ENCODE measurements at places on chromosomes 7 and 10. TPM values are rescaled to one million over a fixed set of nuclear protein-coding genes. Genes with fewer than 3 reads are reported as not detected.

GRCh38 chr7:142581341-142581740 lies 167.9 kb upstream of the PRSS1 start:
- peak; percentile 41 for DNase-seq

GRCh38 chr10:13997650-13998049 lies 333.1 kb downstream of the FRMD4A start:
- DNase-seq: no peak

DNA sequence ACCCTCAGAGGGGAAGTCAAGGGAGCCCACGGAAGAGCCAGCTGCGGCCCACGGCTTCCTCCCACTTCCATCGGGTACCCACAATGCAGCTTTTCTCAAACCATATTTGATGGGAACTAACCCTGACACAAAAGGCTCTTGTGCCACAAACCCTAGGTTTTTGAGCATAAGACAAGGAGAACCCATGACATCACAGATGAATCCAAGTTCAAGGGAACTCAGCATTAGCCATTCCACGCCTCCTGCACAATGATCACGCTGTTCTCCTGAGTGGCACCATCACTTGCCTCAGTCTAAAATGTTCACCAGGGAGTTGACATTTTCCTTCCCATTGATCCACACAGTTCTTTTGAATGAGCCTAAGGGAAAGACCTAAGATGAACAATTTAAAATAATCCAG lies 70.4 kb downstream of the ITIH5 start:
- DNase-seq: no peak

GRCh38 chr7:55135462-55135861 lies 116.6 kb downstream of the EGFR start:
- DNase-seq: no peak

GRCh38 chr10:122515588-122516231 lies 44.8 kb upstream of the DMBT1 start:
- peak; percentile 80 for DNase-seq

DNA sequence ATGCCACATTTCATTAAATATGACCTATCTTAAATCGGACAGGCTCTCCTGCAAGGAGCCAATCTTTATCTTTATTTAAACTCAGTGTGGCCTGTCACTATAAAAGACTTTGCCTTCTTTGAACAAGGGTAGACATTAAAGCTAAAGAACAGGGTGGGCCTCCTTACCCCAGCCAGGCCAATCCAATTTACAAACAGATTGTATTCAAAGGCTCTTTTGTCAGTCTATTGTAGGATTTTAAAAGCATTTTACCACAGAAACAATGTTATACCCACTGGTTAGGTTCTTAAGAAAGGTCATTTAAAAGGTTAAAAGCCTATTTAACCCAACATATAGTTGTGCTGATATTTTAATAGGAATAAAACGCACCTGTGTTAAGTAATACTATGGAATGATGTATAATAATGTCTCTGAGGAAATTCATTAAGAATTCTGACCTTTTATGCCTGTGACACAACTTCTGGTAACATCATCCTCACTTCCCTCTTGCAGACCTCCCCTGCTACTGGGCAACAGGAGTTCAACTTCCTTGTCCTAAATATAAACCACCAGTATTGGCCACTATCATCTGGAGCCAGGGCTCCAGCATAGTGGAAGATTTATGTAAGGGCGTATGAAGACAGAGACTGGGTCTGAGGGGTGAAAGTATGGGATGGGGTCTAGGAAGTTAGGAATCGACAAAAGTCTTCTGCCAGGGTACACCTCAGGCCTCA lies 32.5 kb downstream of the MTERF1 start:
- DNase-seq: no peak

- no peak for DNase-seq
Measured at GRCh38 chr10:25808372-25808771, 125.7 kb upstream of the MYO3A start.

DNA sequence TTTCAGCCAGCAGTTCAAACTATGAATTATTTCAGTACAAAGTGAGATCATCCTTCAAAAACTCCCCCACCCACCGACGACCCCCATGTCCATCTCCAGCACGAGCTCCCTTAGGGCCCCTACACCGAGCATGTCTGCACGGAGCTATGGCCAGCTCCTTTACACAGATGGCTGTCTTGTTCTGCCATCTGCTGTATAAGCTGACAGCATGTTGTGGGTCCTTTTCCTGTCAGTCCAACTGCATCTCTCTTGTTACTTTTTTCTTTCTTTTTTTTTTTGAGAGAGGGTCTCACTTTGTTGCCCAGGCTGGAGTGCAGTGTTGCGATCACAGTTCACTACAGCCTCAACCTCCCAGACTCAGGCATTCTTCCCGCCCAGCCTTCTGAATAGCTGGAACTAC lies 21.6 kb downstream of the NPC1L1 start:
- no peak for DNase-seq

DNA sequence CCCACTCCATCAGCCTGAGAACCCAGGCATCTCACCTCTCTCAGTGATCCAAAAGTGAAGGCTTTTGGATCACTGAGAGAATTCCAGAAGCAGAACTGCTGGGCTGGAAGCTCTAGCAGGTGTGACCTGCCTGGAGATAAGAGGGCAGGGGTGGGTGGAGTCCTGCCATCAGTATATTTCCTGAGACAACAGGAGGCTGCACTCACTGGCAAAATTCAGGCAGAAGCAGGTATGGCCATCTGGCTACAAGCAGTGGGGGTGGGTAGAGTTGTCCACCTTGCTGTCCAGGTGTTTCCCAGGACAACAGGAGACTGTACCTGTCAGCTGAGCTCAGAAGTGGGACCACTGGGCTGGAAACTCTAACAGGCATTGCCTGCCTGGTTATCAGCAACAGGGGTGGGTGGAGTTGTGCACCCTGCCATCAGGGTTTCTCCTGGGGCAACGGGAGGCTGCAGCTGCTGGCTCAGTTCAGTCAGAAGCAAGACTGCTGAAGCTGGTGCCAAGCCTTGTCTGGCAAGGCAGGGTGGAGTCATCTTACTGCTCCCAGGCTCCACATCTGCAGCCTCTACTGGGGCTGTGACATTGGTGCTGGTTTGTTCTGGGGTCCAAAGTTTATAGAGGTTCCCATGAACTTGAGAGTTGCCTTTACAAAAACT lies 47.2 kb upstream of the SFTPD start:
- no peak for DNase-seq

- DNase-seq: no peak
Measured at GRCh38 chr10:2921956-2922680, 145.2 kb upstream of the PFKP start.

- no peak for DNase-seq
Measured at GRCh38 chr10:97445357-97445721, 467 bp downstream of the EXOSC1 start.

DNA sequence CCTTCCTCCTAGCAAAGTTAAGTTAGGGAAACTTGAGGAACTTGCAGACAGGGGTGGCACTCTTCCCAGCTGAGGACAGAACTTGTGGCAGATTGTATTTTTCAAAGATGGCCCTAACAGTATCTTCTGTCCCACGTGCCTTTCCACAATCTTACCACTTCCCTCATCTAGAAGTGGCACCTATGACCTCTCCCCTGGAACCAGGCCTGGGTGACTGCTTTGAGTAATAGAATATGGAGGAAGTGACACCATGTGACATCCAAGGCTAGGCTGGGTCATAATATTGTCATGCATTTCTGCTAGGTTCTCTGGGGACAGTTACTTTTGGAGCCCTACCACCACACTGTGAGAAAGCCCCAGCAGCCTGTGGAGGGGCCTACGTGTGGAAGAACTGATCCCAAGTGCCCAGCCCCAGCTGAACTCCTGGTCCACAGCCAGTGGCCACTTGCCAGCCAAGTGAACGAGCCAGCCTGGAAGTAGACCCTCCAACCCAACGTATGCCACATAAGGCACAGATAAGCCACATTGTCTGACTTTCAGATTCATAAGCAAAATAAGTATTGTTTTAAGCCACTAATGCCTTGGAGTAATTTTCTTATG lies 193.7 kb downstream of the PTPN20 start:
- DNase-seq: no peak

GRCh38 chr10:116848032-116848943 lies 1.0 kb upstream of the ENO4 start:
- peak; percentile 47 for DNase-seq

DNA sequence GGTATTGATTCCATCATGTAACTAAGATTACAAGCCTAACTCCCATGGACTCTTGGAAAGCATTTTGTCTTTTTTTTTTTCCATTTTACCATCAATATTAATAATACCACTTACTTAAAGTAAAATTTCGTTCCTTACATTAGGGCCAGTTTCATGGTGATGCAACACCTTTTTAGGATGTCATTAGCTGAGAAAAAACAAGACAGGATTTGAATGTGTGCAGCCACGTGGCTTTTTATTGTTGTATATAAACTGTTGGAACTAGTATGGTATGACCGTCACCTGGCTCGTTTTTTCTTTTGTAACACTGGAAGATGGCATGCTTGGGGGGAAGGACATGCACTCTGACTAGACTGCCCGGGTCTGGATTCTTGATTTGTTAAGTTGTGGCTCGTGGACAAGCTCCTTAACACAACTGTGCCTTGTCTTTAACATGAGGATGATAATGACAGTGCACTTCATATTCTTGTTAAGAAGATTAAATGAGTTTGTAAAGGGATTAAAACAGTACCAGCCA lies 42.1 kb downstream of the ARHGAP21 start:
- DNase-seq: no peak

DNA sequence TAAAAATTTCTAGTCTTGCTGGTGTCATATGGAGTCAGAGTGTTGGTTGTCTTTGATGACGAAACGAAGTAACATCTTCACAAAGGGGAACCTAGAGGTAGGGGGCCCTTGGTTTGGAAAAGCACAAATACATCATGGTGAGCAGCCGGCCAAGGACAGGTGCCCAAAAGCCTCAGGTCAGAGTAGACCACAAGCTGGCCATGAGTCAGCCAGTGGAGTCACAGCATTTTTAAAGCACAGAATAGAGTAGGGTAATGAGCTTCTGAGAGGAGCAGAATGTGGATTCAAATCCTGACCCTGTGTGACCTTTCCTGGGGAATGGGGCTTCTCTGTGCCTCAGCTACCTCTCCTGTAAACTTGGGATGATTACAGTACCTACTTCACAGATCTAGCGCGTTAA lies 5.3 kb downstream of the CAMK2B start:
- no peak for DNase-seq

GRCh38 chr7:77935652-77936348 lies 137.2 kb downstream of the PHTF2 start:
- DNase-seq: no peak

DNA sequence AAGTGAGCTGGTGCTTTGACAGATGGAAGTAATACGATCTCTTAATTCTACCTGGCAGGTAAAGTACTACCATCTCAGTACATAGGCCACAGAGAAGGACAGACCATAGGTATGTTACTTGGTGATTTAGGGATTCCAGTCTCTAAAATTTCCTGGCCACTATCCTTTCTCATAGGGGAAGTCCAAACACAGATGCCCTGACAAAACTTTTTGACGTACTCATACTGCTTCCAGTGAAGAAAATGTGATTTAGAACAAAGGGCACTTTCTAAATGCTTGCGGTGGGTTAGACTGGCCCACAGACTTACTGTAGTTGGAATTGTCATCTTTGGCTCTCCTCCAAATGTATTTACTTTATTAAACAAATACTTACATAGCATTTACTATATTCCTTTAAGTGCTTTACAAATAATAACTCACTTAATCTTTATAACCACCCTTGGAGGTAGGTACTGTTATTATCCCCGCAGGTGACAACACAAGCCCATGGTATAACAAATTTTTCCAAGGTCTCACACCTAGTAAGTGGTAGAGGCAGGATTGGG lies 3.0 kb downstream of the PI4K2A start:
- DNase-seq: no peak

GRCh38 chr10:119595676-119596515 lies 868 bp downstream of the TIAL1 start:
- peak; percentile 82 for DNase-seq

GRCh38 chr7:87959336-87959735 lies 25.3 kb downstream of the ADAM22 start:
- no peak for DNase-seq

GRCh38 chr7:22604246-22604645 lies 104.3 kb upstream of the STEAP1B start:
- DNase-seq: no peak

DNA sequence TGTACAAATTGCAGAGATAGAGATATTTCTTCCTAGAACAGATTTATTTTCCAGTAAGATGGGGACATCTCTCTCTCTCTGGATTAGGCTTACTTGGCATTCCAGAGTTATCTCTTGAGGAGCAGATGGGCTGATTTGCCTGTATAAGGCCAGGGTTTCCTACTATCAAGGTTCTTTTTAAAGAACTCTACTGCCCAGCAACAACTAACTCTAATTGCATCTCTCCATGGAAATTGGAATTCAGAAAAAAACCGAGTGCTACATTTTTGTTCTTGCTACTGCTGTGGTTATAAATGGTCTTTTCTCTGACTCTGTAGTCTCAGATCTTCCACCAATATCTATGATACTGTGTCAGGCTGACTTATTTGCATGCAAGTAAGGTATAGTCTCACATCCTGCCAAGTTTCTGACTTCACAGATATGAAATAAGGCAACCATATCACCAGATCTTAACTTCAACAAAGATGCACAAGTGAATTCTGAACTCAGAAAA lies 161.1 kb downstream of the CRPPA start:
- no peak for DNase-seq

DNA sequence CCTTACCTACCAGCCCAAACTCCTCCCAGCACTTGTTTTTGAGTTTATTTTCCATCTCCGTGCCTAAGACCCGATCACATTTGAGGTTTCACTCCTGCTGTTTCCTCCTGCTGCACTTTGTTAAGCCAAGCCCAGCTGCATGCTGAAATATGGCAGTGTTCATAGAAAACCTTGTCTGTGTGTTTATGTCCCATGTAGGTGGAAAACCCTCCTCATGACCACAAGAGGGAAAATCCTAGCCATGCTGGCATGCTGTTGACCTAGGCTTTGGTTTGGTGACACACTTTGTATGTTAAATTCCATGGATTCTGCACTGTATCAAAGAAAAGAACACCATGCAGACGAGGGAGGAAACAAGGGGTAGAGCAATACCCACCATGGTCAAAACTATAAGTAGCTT lies 154.4 kb downstream of the CUBN start:
- no peak for DNase-seq

GRCh38 chr7:121442845-121443244 lies 46.7 kb upstream of the FAM3C start:
- peak; percentile 20 for DNase-seq

DNA sequence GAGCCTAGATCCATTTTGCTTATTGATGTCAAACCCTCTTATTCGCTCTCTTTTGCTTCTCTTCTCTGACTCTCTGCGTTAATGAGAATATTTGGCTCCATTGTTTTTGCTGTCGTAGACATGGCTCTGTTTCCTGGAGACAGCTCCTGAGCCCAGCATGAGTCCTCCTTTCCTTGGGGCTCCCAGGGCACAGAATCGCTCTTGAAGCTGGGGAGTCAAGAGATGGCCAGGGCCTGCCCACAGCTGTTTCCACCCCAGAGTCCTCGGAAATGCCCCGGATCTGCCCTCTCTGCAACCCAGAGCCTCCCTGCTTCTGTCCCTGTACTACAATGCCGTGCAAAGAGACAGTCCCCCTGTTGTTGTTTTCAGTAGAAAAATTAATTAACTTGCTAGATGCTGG lies 566.7 kb upstream of the FOXK1 start:
- DNase-seq: no peak

The DDC gene
- not detected for total RNA-seq

The CALCR gene
- total RNA-seq: not detected

The EPDR1 gene
- 0.69 TPM for total RNA-seq

The ETV1 gene
- 0.31 TPM for total RNA-seq

The PPP1R3C gene
- 0.07 TPM for total RNA-seq

The DMTF1 gene
- 62.7 TPM for total RNA-seq
